ENCODE measurements at places on chromosomes 6 and 20.
A peak's percentile ranks its signal among the peaks of the same experiment; 100 is the strongest.

DNA sequence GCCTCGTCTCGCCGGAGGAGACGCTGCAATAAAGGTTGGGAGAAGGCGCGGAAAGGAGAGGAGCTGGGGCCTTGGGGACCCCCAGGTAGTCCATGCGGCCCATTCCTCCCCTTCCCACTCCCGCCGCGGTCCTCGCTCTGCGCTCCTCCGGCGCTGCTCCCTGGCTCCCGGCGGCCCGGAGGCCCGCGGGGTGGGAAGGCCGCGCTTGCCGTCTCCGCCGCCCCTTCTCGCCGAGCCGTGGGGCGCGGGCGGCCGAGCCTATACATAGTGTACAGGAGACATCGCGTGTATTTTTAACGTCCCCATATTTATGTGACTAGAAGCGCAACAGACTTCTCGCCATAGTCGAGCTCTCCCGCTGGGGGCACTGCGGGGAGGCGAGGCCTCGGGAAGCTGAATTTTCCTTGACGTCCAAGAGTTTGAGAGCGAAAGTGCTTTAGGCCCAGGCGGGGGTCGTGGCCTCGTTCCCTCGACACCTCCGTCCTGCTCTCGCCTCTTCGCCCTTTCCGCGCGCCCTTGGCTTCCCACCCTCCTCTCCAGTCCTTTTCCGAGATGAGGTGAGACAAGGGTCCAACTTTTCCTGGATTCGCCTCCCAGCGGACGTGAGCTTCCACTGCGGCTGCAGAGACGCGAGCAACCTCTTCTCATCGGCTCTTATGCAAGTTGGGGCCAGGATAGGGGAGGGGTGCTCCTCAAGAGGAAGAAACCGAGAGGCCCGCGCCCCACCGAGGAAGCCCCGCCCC is 29.0 kb downstream of the SLC12A5 start:
- peak; percentile 35 for DNase-seq

- DNase-seq, result no peak
These were observed 237.9 kb downstream of the HDGFL1 start for GRCh38 chr6:22807261-22807660.

- no peak for DNase-seq
These were observed 201.4 kb upstream of the HDDC2 start for GRCh38 chr6:125503181-125503580.

- no peak for DNase-seq
These were observed 8.2 kb upstream of the PTPRA start for GRCh38 chr20:2865101-2865500.

GRCh38 chr20:35586751-35587425 is 28.7 kb upstream of the SPAG4 start:
- no peak for DNase-seq

DNA sequence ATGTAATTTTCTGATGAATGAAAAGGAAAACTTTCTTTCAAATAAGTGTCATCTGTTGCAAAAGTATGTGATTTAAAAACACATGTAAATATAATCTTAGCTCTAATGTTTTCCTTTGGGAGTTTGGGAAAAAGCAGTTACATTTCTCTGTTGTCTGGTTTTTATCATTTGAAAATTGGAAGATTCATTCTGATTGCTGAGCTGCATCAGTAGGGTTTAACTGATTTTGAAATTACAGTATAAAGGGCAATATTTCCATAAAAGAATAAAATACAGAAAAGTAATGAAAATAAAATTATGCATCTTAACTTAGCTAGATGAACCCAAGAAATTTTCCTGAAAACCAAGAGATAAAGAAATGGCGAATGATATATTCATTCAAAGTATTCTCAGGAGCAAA is 57.8 kb downstream of the MAP7 start:
- DNase-seq, result no peak

- DNase-seq, result no peak
These were observed 217.9 kb upstream of the ZNF217 start for GRCh38 chr20:53811577-53811976.

GRCh38 chr6:65350530-65350929 is 356.5 kb downstream of the EYS start:
- no peak for DNase-seq

DNA sequence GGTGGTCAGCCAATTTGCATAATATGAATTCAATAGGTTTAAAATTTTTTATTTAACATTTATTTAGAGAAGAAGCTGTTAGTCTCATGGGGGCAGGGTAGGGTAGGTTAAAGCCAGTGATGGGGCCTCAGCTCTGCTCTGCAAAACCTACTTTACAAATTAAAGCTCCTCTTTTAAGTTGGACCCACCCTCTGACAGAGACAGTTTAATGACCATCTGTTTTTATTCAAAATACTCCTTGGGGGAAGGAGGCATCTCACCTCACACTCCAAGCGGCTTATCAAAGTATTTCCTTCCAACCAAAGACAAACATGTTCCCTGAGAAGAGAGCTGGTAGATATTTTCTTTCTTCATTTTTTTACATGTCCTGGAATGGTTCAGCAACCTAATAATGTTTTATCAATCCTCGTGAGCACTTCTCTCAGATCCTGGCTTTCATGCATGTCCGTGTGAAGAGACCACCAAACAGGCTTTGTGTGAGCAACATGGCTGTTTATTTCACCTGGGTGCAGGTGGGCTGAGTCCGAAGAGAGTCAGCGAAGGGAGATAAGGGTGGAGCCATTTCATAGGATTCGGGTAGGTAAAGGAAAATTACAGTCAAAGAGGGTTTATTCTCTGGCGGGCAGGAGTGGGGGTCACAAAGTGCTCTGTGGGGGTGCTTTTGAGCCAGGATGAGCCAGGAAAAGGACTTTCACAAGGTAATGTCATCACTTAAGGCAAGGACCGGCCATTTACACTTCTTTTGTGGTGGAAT is 184.7 kb downstream of the GJA1 start:
- no peak for DNase-seq

- no peak for DNase-seq
These were observed 108.5 kb upstream of the ARMC2 start for GRCh38 chr6:108739496-108740330.

DNA sequence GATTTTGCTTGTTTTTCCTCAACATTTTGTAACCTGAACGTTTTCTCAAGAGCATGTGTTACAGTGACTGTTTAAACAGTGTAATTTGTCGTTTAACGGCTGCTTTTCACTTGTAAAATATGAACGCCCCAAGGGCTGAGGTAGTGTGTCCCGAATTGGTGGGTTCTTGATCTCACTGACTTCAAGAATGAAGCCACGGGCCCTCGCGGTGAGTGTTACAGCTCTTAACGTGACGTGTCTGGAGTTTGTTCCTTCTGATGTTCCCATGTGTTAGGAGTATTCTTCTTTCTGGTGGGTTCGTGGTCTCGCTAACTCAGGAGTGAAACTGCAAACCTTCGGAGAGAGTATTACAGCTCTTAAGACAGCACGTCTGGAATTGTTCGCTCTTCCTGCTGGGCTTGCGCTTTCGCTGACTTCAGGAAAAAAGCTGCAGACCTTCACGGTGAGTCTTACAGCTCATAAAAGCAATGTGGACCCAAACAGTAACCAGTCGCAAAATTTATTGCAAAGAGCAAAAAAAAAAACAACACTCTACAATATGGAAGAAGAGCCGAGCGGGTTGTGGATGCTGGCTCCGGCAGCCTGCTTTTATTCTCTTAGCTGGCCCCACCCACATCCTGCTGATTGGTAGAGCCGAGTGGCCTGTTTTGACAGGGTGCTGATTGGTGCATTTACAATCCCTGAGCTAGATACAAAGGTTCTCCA is 25.1 kb upstream of the TRIM27 start:
- no peak for DNase-seq

- no peak for DNase-seq
These were observed 109.4 kb downstream of the GRM4 start for GRCh38 chr6:34036357-34037069.

DNA sequence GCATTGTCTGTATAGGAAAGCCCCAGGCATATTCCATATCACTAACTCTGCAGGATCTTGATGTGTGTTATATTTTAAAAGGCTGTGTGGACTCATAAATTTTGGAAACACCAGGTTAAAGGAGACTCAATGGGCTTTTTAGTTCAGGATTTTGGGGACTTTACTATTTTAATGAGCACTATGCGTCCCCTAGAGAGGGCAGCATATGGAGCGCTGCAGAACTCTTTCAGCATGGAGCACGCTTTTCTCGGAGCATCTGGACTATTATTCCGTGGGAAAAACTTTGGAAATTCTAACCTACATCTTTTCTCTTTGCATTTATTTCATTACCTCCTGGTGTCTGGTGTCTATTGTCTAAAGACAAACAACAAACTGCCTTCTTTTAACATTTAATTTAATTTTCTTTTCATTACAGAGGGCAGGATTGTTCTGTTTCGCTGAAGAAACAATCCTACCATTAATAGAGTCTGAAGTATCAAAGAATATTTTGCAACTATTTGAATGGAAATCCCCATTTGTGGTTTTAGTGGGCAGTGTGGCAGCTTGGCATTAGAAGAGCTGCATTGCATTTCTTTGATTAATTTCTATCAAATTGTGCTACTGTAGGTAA is 399.9 kb upstream of the HSF2 start:
- no peak for DNase-seq

- no peak for DNase-seq
These were observed 8.1 kb downstream of the NEDD9 start for GRCh38 chr6:11224252-11224965.

GRCh38 chr20:35661053-35661452 is 3.6 kb downstream of the CPNE1 start:
- DNase-seq, result no peak
